RKO (cell line): ENCODE measurements at places on chromosomes 6 and 20.

- DNase-seq: no peak
Measured at GRCh38 chr6:170417881-170418280, 111.3 kb downstream of the FAM120B start.

DNA sequence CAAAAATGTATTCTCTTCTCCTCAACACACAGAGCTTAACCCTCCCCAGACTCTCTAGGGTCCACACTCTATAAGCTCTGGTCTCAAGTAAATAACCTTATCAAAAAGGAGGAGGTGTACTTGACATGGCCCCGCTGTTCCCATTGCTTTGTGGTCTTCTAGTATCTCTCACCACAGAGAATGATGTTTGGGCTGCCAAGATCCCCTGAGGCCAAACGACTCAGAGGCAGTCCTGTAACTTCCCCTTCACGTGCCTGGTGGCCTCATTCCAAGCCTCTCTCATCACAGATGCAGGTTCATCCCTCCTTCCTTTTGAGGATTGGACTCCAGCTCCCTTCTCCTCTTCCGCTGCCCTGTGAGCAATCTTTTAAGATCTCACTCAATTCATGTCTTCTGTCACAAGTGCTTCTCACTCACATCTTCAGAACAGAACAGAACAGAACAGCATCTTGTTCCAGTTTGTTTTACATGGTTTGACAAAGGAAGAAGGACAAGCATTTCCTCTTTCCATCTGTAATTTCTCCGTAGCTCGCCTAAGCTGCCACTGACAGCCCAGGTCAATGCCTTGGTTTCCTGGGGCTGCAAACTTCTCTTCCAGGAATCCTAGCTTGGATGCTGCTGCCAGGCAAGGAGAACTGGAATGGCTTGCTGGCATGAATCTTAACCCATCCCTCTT, 541.5 kb downstream of the CD83 start:
- DNase-seq: no peak

GRCh38 chr6:91606148-91606901, 1019.5 kb upstream of the MAP3K7 start:
- no peak for DNase-seq

- peak; percentile 28 for DNase-seq
Measured at GRCh38 chr6:85129881-85130280, 320.0 kb upstream of the NT5E start.

DNA sequence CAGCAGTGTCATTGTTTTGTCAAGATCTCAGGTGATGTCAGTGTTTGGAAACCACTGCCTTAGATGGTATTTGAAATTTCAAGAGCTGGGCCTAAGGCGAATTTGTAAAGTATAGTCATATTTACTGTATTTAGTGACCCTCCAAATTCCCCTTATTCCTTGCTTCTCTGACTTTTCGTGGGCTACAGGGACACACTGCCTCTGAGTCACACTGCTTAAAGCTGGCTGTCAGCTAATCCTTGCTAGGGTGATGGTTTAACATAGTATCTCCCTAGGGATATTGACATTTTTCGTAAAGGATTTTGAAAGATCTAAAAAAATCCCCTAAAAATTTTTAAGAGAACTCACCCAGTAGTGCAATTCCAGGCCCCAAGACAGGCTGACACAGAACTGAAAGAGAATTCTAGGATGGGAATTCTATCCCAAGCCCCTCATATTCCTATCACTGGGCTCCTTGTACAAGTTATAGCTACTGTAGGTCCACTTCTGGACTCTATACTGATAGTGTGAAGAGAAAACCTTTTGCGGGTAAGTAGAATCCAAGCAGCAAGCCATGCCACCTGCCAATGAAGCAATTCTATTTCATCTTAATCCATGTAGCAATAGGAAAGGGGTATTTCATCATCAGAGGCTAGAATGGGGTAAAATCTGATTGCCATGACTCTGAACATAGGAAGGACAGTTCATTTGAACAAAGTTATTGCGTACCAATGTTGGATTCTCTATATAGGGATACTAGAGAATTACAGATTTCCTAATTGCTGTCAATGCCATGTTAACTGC, 4.3 kb downstream of the BMP6 start:
- DNase-seq: peak; percentile 31

DNA sequence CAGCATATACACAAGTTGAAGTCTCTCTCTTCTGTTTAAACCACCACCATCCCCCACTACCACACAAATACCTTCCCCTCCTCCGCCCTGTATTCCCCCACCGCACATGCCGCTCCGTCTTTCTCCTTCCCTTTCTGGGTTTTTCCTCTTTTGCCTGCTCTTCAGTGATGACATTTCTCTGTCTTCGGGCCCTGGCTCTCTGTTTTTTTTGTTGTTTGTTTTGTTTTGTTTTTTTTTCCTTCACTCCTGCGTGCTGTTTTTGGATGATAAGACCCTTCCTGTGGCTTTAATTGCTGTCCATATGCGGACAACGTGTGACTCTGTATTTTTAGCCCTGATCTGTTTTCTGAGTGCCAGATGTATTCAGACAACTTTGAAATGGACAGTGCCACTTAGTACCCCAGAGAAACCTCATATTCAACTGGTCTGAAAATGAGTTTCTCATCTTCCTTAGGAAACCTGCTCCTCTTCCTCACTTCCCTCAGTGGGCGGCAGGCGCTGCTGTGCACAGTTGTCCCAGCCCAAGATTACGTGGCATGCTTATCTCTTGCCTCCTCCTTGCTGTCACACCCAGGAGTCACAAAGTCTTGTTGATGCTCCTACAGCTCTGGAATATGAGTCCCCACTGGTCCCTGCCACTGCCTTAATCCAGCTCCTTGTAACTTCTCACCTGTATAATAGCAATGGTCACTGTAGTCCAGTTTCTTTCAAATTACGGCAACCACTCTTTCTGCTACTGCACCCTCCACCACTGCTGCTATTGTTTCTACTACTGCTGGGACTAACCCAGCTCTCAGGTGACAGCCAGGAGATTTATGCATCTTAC, 8.2 kb downstream of the PPP1R14C start:
- no peak for DNase-seq

DNA sequence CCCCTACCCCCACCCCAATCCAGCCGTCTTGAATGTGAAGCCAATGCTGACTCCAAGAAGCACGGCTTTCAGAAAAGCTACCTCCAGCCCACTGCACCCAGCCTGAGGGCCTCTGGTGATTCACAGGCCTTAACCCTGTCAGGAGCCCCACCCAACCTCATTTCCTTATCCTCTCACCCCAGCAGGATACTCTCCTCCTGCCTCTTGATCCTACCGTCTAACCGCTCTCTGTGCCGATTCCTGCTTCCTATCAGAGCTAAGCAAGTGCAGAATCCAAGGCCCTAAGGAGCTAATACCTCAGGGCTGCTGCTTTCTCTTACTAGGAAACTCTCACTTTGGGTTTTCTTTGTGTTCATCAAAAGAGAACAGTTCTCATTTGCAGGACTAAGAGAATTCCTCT, 47.2 kb downstream of the TRERF1 start:
- no peak for DNase-seq

DNA sequence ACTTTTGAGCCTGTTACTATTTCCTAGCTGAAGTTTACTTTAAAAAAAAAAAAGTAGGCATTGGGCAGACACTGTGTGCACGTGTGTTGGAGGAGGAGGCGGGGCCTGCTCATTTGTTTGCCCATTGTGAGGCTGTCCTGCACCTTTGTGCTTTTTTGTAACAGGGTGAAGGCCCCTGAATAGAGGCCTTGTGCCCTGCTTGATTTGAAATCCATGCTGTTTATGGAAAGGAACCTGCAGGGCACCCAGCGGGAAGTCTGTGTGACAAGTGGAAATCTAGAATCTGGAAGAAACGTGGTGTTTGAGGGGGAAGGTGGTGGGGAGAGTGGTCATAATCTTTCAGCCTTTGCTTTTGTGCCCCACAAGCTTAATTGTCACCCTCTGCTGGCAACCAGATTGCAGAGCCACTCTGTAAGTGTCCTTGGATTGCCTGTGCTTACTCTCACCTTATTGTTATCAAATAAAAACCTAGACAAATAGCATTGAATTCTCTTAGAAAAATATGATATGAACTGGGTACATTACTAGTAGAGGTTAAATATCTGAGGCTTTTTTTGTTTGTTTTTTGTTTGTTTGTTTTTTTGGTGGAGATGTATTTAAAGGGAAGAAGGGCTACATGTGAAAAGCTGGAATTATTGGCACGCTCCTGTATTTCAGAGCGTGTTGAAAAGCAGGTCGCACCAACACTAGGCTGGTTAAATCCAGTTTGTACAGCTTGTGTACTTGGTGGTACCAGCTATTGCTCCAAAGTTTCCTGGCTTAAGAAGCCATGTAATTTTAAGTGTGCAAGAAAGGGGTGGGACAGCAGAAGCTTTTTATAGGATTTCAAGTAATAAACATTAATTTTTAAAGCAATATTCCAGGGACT, 156.3 kb downstream of the ARID1B start:
- DNase-seq: no peak

DNA sequence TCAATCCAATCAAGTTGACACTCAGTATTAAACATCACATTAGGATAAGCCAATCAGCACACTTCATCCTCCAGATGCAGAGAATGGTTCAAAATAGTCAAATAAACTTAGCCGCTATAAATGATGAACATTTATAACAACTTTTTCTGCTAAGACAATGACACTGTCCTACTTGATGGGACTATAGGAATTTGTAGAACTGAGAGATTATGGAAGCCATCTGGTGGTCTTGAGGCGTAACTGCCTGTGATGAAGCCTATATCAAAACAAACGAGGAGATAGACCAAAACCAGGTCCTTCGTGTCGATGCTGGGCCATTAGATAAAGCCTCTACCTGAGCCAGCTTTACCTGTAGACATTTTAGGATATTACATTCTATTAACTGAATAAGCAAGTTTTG, 631.1 kb downstream of the COL12A1 start:
- peak; percentile 72 for DNase-seq
